ENCODE measurements at places on chromosomes 3 and 15. TPM values are rescaled to one million over a fixed set of nuclear protein-coding genes. Genes with fewer than 3 reads are reported as not detected.

Gene EXD1
- polyA plus RNA-seq = 0.34 TPM

Gene CEP19
- polyA plus RNA-seq = 4.5 TPM

Gene CCDC33
- polyA plus RNA-seq = 9.2 TPM

Gene EFCAB12
- 0.81 TPM for polyA plus RNA-seq
